Diencephalon (tissue), 1 donor: ENCODE measurements at places on chromosomes 13 and 19. TPM values are rescaled to one million over a fixed set of nuclear protein-coding genes. Genes with fewer than 3 reads are reported as not detected.

RGL3 gene
- total RNA-seq: not detected

ZSCAN4 gene
- total RNA-seq: not detected

BCAM gene
- 7.4 TPM for total RNA-seq

N4BP2L2 gene
- 212 TPM for total RNA-seq

GNG7 gene
- 26.8 TPM for total RNA-seq

CDC42EP5 gene
- total RNA-seq: 1.2 TPM

APBA3 gene
- 11.3 TPM for total RNA-seq

ERICH4 gene
- not detected for total RNA-seq

DACT3 gene
- 24.0 TPM for total RNA-seq

WDR87 gene
- not detected for total RNA-seq

WDR88 gene
- total RNA-seq: not detected

EPS8L1 gene
- 2.1 TPM for total RNA-seq

ALKBH6 gene
- total RNA-seq: 13.6 TPM

LHB gene
- total RNA-seq: not detected

GRIN2D gene
- total RNA-seq: 15.7 TPM

SDHAF1 gene
- total RNA-seq: 17.3 TPM

PGLYRP1 gene
- total RNA-seq: not detected

FUT6 gene
- total RNA-seq: not detected

GNG8 gene
- total RNA-seq: not detected

PINLYP gene
- 8.1 TPM for total RNA-seq

LRRC25 gene
- total RNA-seq: 1.2 TPM

ENOX1 gene
- 30.9 TPM for total RNA-seq

AMER2 gene
- total RNA-seq: 99.9 TPM

CALR3 gene
- total RNA-seq: not detected
